ENCODE measurements at places on chromosomes 2 and 18.

DNA sequence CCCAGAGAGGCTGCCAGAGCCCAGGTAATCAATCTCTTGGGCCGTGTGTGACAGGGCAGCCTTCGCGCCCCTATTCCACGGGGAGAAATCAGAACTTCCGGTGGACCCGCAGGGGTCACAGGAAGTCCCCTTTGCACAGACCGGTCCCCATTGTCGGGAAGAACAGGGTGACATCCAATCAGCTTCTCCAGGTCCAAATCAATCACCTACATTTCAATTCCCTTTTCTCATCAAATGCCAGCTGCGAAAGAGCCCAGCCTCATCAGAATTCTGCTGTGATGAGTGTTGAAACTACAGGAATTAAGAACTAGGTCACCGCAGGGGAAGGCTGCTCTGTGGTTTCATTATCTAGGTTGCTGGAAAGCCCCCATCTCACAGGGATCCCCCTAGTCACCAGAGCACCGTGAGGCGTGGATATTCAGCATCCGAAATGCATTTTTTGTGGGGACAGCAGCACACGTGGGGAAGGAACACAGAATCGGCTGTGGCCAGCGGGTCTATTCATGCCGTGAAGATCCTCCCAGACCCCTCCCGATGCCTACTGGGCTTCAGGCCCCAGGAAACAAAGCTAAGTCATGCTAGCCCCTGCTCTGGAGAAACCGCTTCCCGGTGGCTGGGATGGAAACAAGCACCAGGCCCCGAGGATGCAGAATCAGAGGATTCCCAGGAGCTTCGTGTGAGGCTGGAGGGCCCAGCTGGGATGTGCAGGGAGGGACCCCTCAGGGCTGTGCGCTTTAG lies 193.7 kb upstream of the ID2 start:
- peak; percentile 64 for DNase-seq

DNA sequence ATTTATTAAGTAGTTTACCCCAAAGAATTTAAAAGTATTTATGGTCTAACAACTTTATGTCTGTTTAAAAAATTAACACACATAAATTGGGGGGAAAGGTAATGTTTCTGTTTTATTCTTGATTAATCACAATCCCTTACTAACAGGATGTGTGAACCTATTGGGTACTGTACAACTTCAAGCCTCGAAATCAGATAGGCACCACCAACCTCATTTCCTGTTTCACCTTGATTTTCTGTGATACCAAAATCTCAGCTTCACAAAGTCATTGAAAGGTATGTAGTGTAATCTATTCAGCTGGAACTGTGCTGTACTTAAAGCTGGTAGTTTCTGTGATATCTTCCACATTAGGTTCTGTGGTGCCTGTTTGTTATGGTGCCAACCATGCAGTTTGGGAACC lies 4.0 kb downstream of the RNMT start:
- no peak for DNase-seq

GRCh38 chr2:133322909-133323308 lies 245.4 kb downstream of the NCKAP5 start:
- no peak for DNase-seq

GRCh38 chr2:29196792-29197788 lies 81.9 kb downstream of the CLIP4 start:
- DNase-seq: peak; percentile 33

DNA sequence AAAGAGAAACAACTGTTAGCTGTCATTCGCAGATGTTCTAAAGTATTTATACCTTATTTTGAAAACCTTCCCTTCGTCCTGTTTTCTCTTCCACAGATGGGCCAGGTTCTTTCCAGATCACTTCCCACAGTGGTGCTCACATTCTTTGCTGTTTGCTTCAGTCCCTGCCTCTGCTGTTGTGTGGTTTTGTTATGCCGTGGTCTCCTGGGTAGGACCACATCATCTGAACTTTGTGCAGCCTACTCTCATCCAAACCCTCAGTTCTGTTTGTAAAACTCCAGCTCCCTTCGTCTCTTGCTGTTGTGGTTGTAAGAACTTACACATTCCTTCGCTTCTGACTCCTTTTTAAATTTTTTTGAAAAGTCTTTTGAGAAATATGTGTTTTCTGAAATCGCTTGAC lies 38.1 kb downstream of the ZNF236 start:
- DNase-seq: no peak

Data from GM12864 (cell line).